A172 (cell line): ENCODE measurements at places on chromosomes 6 and 20. TPM values are rescaled to one million over a fixed set of nuclear protein-coding genes. Genes with fewer than 3 reads are reported as not detected.

DNA sequence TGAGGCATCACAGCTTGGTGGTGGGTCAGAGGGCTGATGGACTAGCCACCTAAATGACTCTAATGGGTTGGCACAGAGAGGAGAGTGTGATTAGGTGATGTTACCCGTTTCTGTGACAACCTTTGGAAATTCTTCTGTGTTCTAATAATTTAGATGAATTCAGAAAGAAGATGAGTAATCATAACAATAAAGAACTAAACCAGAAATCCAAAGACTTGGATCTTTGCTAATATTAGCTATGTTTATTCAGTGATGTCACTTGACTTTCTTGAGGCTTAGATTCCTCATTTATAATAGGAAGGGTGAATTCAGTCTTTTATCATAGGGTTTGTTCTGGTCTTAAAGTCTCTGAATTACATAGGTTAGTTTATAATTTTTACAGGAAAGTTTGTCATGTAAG, 19.9 kb downstream of the CRYBG1 start:
- DNase-seq, result no peak

GRCh38 chr20:16098890-16099639, 474.2 kb downstream of the KIF16B start:
- DNase-seq, result peak; percentile 11

- DNase-seq, result no peak
Observed at GRCh38 chr20:12715991-12716680, 292.6 kb upstream of the SPTLC3 start.

The DDX27 gene
- total RNA-seq, result 50.7 and 66.2 TPM in 2 replicates

- DNase-seq, result peak; percentile 0
Observed at GRCh38 chr6:78995946-78996345, 82.1 kb downstream of the PHIP start.

GRCh38 chr20:45436732-45437485, 21.0 kb downstream of the PIGT start:
- peak; percentile 76 for DNase-seq

DNA sequence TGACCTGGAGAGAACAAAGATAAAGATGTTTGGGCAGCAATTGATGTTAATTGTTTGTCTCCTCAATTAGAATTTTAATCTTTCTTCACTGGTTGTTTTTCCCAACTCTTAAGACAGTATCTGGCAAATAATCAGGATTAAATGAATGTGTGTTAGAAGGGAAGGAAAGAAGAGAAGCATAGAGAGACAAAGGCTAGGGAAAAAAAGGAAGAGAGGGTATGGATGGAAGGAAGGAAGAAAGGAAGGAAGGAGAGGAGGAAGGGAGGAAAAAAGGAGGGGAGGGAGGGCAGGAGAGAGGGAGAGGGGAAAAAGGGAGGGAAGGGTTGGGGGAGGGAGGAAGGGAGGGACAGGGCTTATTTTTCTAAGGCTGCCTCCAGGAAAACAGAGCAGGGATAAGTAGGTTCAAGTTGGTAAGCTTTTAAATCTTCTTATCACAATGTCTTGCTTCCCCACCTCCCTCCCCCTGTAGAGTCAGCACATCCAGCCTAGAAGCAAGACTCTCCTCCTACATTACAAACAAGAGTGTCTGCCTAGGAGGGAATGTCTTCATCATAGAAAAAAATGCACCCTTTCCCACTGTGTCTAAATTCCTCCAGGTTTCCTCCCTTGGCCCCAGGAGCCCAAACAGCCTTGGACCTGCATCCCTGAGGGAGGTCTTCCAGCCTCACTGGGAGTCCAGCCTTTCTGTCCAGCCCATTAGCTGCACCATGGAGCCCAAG, 447.8 kb upstream of the JARID2 start:
- no peak for DNase-seq

The SLC17A2 gene
- not detected in 2 replicates for total RNA-seq

- DNase-seq, result peak; percentile 90
Observed at GRCh38 chr6:41846666-41847237, 48.4 kb downstream of the USP49 start.

GRCh38 chr6:155219858-155220301, 43.9 kb upstream of the CLDN20 start:
- no peak for DNase-seq

- DNase-seq, result no peak
Observed at GRCh38 chr6:20665290-20665689, 131.0 kb downstream of the CDKAL1 start.

The FAM83B gene
- total RNA-seq, result not detected in 2 replicates

DNA sequence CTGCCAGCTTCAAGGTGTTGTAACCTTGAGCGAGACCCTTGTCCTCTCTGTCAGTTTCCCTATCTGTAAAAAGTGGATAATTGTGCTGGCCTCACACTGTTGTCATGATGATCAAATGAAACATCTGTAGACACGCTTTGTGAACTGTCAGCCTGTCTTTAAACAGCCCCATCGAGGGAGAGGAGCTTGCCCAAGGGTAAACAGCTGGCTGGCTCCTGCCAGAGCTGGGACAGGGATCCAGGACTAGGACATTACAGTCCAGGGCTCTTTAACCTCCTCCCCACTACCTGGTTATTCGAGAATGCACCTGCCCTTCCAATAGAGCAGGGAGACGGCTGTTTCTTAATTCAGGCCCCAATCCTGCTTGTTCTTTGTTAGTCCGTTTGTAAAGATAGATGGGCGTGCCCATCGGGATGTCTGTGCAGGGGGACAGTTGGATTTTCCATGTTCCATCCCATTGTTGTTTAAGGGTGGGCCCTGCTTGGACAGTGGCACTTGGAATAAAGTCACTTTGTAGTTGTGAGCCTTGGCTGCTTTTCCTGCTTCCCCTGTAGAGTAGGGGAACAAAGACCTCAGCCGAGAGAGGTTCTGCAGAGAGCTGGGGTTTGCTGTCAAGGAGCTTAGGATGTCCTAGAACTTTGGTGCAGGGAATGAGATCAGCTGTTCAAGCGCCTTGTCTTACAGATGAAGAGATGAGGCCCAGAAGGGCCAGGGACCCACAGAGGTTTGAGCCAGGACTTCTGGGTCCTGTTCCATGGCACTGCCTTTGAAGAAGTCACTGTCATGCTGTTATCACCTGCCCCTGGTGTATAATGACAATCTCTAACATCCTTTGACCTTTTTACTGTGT, 77.9 kb upstream of the MYL9 start:
- no peak for DNase-seq
